ENCODE measurements at places on chromosomes 11 and 22.

GRCh38 chr11:126634963-126635362 lies 279.5 kb downstream of the ST3GAL4 start:
- no peak for DNase-seq

DNA sequence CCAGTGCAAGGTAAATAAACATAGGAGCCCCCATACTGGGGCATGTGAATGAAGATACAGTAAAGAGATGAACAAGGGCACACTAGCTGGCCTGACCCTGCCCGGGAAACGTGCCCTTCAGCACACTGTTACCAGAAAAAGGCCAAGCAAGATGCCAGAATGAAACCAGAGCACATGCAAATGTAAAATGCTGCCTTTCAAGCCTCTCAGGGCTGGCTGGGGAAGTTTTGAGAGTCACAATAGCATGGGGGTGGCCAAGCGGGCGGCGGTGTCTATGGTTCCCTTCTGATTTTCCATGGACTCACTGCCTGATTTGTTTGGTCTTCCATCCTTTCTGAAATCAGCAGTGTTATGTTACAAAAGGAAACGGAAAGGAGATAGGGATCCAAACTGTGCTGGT lies 18.9 kb upstream of the SUSD2 start:
- no peak for DNase-seq

GRCh38 chr22:34001701-34002466 lies 81.6 kb upstream of the LARGE1 start:
- DNase-seq = no peak

- no peak for DNase-seq
Observed at GRCh38 chr11:107752949-107753822, 41.3 kb upstream of the SLN start.

DNA sequence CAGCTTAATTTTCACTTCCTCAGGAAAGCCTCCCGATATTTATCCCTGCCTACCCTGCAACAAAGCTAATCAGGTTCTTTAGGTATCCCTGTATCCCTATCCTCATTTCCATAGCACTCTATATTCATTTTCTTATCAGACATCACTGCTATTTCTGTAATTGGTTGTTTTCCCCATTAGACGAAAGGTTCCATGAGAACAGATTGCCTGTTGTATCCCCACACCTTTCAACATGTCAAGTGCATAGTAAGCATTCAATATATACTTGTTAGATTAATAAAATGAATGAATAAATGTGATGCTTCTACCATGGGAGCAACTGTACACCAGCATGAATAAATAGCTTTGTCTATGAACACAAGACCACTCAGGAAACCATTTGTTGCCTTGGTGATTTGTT lies 499.8 kb downstream of the DLG2 start:
- no peak for DNase-seq

DNA sequence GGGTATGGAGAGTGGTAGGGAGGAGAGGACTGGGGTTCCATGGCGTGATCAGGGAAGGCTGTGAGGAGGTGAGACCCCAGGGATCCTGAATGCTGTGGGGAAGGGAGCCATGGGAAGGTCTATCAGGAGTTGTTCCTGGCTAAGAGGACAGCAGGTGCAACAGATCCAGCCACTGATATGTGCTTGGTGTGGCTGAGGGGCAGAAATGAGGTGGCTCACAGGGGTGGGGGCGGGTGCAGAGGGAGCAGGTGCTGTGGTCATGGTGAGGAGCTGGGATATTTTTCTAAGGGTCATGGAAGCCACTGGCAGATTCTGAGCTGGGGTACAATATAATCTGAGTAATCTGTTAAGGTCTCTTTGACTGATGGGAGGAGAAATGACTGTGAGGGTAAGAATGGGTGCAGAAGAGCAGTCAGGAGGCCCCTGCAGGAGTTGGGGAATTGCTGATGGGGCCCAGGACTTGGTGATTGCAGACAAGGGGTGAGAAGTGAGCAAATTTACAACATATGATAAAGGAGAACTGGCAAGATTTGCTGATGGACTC lies 31.3 kb upstream of the DMC1 start:
- no peak for DNase-seq

DNA sequence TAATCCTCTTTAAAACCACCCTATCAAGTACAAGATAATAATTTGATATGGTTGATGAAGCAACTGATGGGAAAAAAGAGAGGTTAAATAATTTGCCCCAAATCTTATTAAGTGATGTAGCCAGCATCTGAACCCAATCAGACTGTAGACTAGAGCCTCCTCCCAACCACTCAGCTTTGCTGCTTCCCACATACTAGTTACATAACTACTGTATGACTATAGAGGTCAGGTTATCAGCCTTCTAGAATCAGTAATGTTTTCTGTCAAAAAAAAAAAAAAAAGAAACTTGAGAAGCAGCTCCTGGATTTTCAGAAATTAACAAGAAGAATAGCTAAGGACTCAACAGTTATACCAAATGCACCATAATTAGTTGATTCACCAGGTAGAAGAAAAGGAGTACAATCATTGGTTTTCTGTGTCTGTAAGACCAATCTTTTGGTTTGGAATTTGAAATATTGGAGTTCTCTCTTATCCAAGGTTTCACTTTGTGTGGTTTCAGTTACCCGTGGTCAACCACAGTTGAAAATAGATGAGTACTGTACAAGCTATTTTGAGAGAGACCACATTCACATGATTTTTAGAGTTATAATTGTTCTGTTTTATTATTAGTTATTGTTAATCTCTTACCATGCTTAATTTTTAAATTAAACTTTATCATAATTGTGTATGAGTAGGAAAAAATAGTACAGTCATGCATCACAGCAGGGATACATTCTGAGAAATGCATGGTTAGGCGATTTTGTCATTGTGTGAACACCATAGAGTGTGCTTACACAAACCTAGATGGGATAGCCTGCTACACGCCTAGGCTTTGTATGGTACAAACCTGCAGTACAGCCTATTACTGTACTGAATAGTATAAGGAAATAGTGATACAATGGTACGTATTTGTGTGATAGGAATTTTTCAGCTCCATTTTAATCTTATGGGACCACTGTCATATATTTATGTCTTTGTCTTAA lies 72.2 kb downstream of the PDHX start:
- no peak for DNase-seq

DNA sequence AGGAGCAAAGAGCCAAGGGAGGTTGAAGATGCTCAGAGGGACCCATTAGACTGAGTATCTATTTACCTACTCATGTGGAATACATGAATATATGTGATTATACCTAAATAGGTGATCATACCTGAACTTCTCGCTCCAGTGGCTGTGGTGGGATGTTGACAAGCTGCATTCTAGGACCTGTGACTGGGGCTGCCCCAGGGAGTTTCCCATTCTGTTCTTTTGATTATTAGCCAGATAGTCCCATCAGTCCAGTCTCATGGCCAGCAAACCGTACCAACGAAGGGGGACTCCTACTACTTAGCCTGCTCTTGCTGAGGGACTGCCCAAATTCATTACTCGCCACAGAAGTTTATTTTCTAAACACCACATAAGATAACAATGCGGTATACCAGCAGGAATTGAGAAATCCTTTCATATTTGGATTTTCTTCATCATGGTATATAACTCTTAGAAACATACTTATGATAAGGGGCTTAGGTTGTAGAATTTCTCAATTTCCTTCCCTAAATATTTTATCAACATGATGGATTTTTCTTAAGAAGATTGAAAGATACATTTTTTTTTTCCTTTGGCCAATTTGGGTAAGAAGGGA lies 273.9 kb downstream of the NTM start:
- no peak for DNase-seq

- peak; percentile 25 for DNase-seq
Observed at GRCh38 chr22:19855504-19856409, 1.1 kb upstream of the GNB1L start.

DNA sequence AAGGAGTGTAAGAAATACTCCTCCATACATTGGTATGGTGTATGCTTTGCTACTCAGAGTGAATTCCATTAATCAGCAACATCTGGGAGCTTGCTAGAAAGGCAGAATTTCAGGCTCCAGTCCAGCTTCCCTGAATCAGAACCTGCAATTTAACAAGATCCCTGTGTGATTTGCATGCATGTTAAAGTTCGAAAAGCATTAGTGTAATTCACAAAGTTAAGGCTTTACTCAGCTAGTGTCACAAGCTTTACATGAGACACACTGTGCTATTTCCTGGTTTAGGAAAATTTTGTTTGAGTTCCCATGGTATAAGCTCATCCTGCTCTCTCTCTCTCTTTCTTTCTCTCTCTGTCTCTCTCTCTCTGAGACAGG lies 37.0 kb upstream of the HEPHL1 start:
- DNase-seq = no peak

- DNase-seq = no peak
Observed at GRCh38 chr11:69483691-69484426, 2.4 kb downstream of the LINC01488 start.

- DNase-seq = no peak
Observed at GRCh38 chr11:20050048-20050447, 110.2 kb downstream of the DBX1 start.

- DNase-seq = no peak
Observed at GRCh38 chr11:70580036-70580805, 181.9 kb downstream of the CTTN start.

GRCh38 chr11:33701302-33702230 lies 940 bp upstream of the C11orf91 start:
- DNase-seq = no peak

DNA sequence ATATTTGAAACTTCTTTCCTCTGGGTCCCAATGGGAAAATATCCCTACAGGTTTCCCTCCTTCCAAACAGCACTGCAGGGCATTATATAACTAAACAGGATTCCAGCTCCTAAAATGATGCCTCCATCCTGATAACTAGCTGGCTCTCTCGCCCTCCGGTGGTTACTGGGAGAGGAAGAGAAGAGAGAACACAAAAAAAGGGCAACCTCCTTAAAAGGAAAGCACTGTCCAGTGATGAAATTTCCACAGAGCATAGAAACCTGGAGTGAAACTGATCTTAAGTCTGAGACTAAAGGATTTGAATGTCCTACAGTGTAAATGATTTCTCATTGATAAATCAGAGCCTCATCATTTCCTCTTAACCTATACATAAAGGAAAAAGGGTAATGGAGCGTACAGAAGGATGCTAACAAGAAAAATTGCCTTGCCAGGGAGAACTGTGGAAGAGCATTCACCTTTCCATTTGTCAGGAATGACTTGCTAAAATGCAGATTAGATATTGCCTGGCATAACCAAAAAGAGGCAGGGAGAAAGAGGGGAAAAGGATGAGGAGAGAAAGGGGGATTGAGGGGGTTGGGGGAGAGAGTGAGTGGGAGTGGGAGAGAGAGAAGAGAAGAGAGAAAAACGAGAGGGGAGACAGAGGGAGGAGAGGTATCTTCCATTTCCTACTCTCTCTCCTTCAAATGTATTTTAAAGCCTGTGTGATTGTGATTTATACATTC lies 121.3 kb downstream of the APOL5 start:
- no peak for DNase-seq

DNA sequence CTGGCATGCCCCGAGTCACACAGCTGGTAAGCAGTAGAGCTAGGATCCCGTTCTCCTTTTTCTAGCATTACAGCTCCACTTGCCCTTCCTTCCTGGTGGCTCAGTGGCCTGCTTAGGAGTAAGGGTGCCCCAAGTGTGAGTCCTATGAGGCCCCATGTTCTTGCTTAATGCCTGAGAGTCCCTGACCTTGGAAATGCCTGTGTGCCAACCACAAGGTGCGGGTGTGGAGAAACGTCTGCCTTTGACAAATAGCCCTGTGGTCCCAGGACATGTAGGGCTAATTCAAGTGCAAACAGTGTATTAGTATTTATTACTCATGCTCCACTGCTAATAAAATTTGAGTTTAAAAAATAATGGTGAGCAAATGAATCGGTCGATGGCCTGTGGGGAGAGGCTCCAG lies 18.4 kb downstream of the GRIK4 start:
- no peak for DNase-seq

DNA sequence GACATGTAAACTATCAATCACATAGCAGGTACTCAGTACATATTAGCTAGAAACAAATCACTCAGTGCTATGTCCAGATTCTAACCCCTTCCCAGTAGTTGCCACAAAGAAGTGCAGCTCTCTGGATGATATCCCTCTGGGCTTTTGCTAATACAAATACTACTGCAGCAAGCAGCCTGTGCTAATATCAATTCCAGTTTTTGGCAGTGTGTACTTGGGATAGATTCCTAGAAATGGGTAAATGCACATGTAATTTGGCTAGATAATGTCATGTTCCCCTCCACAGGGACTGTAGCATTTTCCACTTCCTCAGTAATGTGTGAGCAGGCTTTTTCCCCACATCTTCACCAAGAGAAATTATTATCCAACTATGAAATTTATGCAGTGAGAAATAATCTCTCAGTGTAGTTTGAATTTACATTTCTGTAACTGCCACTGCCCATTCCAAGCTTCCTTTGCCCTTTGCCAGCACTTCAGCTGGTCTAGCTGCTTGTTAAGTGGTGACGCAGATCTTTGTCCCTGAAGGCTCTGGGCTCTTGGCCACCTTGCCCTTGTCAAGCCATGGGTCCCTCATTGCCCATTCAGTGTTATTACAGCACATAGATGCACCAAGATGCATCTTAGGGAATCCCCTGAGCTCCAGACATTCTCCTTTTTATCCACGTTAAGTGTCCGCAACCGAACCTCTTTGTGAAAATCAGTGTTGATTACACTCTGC lies 107.1 kb upstream of the CLPB start:
- DNase-seq = no peak

GRCh38 chr22:29772170-29772641 lies 5.0 kb downstream of the UQCR10 start:
- no peak for DNase-seq

DNA sequence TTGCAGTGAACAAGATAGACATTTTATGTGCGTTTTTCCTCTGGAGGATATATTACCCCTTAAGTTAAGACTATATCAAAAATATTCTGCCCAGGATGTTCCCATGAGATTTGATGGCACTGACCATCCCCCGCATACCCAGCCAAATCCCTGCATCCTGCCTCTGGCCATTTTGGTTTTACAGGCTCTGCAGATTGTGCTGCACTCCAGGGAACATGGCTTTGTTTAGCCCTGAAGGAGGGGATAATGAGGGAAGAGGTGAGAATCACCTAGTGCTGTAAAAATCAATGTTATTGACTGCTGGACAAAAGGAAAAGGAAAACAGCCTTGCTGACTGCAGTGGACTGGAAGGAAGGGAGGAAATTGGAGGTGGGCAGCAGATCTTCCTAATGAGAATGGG lies 717.4 kb downstream of the DLG2 start:
- DNase-seq = no peak

GRCh38 chr22:48404801-48405447 lies 1422.7 kb downstream of the BRD1 start:
- DNase-seq = no peak

DNA sequence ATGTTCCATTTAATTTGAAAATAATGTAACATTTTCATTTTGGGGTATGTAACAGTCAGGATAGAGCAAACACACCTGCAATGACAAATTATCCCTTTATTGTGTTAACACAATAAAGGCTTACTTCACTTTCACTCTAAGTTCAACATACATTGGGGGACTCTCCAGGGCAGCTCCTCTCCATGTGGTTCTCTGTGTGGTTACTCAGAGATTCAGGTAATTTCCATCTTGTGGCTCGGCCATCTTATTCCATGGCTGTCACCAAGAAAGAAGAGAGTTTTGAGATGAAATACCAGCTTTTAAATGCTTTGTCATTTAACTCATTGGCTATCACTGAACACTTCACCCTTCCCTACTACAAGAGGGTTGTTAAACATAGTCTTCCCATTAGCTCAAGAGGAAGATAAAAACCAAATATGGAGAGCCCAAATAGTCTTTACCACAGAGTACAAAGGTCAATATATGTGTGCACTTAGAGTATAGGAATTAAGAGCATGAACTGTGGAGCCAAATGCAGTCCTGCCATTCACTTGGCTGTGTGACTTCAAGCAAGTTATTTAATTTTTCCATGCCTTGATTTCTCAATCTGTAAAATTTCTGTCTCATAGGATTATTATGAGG lies 10.6 kb upstream of the TPH1 start:
- DNase-seq = no peak

Measured in activated T-helper 1 cell treated with anti-CD3 and anti-CD28 coated beads, Interleukin-12 subunit alpha, Interleukin-12 subunit beta, Interleukin-2, Interleukin-4 antibody, amounts not matched to agents 30 ng/mL and 10 ng/mL and 1 ng/mL, durations not matched to agents 14 hours and 24 hours and 36 hours (primary cell).